ENCODE measurements at places on chromosomes 7 and 10.

DNA sequence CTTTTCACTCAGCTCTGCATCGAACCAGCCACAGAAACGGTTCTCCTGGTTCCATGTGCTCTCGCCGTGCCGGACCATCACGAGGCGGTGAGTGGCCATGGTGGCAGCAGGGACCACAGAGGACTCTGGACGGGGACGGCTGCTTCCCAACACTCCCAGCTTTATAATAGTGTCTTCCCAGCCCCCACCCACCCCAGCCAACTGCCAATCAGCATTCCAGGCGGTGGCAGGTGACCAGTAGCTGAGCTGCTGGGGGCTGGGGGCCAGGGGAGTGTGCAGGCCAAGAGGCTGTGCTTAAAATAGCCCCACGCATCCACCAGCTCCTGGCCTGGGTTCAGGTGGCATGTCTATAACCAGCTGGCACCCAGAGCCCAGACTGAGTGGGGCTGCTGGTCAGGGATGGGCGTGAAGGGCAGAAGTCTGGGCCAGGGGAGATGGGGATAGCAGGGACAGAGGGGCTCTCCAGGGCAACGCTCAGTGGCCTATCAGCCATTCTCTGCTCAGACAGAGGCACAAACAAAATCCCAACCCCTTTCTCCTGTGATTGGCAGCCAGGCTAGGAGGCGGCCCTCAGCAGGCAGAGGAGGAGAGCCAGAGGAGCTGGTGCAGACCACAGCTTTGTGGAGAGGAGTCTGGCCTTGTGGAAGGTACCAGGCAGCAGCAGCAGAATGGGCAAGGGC is at the start of gene PGAM2:
Gene PGAM2 (minus strand): TSS at position 137 of the 680 bp plus-strand sequence. CDS start 38 bp downstream, at position 99.
- DNase-seq = peak; percentile 89

GRCh38 chr7:140885735-140886334 is 38.9 kb downstream of the BRAF start:
- DNase-seq = no peak

DNA sequence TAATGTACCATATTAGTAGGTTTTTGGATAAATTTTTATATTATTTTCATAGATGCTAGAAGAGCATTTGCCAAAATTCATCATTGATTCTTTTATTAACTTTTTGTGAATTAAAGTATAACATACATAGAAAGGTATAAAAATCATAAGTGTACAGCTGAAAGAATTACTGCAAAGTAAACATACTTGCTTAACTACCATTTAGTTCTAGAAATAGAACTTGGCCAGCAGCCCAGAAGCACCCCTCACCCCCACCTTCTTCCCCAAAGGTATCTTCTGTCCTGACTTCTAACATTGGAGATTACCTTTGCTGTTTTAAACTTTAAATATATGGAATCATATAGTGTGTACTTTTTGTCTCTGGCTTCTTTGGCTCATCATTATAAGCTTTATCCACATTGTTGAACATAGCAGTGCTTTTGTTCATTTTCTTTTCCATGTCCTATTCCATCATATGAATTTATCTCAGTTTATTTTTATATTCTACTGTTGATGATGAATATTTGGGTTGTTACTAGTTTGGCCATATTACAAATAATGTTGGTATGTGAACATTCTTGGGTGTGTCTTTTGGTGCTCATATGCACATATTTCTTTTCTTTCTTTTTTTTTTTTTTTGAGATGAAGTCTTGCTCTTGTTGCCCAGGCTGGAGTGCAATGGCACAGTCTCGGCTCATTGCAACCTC is 142.8 kb downstream of the ADK start:
- no peak for DNase-seq

DNA sequence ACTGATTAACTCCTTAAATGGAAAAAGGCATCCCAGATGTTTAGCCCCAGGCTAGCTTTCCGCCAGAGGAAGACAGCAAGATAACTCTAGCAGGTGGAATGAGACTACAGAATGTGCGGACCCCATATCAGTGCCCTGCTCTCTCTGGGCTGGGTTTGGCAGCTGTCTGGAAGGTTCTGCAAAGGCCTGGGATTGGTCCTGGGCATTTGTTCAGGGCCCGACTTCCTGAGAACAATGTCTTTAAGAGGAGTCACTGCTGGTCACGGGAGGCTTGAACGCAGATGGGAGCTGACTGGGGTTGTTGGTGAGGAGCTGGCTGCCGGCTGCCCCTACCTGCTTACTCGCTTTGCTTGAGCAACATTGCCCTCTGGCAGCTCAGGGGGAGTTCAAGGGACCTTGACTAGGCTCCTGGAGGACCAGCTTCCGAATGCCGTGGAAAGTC is 130.6 kb upstream of the BTBD16 start:
- DNase-seq = peak; percentile 55

DNA sequence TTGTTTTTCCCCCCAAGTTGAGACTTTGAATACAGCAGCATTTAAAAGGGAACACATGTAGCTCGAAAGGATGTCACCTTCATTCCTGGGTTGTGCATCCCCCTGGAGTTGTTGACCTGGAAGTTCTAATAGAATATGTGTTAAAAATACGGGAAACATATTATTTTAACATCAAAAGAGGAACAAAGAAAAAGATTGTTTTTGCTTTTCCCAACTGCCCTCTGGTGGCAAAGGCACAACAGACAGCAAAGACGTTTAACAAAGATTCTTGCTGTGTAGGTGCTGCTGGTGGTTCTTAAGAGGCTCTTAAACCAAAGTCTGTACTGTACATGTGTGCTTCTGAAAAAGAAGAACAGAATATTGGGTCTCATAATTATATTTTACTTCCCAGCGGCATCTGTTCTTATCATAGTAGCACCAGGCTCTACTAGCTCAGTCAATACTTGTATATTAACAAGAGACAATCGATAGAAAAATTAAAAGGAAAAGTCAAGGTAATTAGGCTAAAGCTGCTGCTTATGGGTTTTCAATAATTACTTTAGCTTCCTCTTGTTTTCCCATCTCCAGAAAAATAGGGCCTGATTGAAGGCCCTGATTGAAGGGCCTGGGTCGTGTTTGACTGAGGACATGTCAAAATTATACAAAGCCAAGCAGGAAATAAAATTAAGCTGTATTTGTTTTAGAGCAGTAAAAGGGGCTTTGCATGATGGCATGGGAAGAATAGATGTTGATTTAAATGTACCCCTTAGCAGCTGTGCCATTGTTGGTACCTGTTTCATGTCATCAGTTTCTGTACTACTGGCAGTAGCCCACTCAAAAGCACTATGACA is 384.2 kb upstream of the LRGUK start:
- no peak for DNase-seq

All from tibial artery (tissue), 4 donors.